ENCODE measurements at places on chromosomes 5 and 9.

DNA sequence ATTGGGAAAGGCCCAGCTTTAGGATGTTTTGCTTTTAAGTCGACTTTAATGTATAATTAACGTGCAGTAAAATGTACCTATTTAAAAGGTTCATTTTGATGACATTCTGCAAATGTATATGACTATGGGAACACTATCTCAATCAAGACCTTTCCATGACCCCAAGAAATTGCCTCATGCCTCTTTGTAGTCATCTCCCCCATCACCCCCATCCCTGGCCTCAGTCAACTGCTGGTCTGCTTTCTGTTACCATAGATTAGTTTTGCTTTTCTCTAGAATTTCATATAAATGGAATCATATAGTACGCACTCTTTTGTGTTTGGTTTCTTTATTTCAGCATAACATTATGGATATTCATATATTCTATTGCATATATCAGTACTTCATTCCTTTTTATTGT, 80.7 kb upstream of the C9orf72 start:
- DNase-seq: no peak

DNA sequence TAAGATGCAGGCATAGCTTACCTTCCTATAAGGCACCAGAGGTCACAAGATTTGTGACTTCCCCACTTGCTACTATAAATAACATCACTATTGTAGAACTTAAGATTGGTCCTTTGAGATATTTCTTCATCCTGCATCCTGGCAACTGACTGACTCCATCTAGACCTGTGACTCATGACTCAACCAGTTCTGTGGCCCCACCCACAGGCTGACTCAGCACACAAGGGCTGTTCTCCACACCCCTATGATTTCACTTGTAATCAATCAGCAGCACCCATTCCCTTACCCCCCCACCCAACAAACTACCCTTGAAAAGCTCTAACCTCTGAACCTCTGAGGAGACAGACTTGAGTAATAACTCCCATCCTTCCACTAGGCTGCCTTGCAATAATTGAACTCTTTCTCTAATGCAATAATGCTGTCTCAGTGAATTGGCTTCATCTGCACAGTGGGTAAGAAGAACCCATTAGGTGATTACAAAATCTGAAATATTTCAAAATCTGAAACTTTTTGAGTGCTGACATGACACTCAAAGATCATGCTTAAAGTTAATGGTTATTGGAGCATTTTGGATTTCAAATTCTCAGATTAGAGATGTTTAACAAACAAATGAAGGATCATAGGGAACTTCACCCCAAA, 296.7 kb downstream of the ARL15 start:
- peak; percentile 76 for DNase-seq

DNA sequence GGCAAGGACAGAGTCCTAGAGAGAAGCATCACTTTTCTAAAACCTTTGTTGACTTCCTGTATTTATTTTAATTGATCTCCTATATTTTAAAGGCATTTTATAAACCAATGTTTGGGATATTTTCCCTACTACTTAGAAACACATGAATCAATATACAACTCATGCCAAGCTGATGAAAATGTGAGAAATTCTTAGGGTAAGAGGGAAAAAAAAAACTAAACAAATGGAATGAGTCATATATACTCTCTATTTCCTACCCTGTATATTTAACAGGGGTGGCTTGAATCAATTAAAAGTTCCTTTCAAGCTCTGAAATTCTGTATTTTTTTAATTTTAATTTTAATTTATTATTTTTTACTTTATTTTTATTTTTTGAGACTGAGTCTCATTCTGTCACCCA, 19.6 kb downstream of the BAAT start:
- DNase-seq: no peak

GRCh38 chr9:89642789-89643188, 38.0 kb downstream of the GADD45G start:
- DNase-seq: no peak

DNA sequence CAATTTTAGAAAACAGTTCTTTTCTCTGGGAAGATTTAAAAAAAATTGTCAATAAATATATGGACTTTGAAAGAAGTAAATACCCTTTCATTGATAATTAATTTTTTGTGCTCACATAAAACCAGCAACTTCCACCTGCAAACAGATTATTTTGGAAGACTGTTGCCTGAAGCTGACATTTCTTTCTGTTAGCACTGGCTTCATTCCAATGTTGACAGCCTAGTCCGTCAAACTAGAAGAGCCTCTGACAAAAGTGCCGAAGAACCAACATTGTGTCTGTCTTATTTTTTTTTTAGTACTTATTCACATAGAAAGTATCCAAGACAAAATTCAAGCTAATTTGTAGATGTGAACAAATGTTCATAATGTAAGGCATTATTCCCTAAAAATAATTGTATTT, 108.6 kb upstream of the TMEM161B start:
- DNase-seq: no peak

GRCh38 chr5:95664204-95664786, 17.7 kb downstream of the RFESD start:
- DNase-seq: no peak

DNA sequence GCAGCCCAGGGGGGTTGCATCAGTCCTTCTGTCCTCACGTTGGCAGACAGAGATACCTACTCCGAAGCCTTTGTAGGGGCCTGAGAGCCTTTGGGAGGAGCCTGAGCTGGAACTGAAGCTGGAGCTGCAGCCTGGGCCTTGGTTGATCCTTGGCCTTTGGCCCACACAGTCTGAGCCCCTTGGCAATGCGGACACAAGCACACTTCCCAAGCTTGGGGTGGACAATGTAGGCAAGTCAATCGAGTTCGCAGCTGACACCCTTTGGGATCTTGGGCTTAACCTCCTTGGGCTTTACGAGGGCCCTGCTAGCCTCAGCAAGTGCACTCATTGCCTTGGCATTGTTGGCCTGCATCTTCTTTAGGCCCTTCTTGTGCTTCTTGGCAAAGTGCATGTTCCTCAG, 5.9 kb downstream of the CSNK1A1 start:
- no peak for DNase-seq

DNA sequence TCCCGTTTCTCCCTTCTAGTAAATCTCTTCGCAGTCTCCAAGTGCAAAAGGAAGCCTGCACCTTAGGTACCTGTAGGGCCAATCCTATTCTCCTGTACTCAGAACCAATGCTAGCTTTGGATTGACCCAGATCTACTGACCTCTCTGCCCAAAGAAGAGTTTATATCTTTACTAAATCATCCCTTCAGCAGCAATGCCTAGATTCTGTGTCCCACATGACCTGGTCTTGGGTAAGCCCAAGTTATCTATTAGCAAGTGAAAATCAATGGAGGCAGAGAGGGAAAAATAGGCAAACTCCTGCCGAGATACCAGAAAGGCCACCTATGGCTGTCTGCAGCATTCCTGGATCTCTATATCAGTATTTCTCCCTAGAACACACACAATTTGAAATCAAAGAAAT, 60.0 kb downstream of the SUSD1 start:
- DNase-seq: no peak

- no peak for DNase-seq
These were observed 141.9 kb downstream of the ACTBL2 start for GRCh38 chr5:57340681-57341080.

DNA sequence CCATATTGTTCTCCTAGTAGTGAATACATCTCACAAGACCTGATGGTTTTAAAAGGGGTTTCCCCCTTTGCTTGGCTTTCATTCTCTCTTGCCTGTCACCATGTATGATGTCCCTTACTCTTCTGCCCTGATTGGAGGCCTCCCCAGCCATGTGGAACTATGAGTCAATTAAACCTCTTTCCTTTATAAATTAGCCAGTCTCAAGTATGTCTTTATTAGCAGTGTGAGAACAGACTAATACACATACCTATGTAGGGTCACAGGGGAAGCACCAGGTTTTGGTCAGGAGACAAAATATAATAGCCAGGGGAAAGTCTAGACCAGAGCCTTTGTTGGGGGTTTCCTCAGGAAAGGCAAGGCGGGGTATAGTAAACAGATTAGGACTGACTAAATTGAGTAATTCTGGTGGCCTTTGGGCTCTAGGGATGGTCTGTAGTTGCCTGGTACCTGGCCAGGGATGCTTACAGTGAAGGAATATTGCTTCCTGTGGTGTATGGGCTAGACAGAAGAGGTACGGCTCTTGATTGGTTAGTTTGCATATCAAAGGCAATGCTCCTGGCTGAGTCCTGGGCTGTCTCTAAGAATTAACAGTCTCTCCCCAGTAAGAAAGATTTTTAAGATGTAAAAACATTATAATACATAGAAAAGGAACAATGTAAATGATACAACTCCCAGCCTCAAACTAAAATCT, 254.5 kb downstream of the ELAVL2 start:
- DNase-seq: no peak

GRCh38 chr5:56951946-56952691, at the start of gene MIER3:
Gene MIER3 (minus strand): TSS chr5:56952123. CDS start chr5:56952102, 21 bp downstream.
- DNase-seq: peak; percentile 27

- DNase-seq: no peak
These were observed 159.6 kb upstream of the ANKH start for GRCh38 chr5:15031180-15031579.

- no peak for DNase-seq
These were observed 86.6 kb downstream of the KCNN2 start for GRCh38 chr5:114448481-114448880.

DNA sequence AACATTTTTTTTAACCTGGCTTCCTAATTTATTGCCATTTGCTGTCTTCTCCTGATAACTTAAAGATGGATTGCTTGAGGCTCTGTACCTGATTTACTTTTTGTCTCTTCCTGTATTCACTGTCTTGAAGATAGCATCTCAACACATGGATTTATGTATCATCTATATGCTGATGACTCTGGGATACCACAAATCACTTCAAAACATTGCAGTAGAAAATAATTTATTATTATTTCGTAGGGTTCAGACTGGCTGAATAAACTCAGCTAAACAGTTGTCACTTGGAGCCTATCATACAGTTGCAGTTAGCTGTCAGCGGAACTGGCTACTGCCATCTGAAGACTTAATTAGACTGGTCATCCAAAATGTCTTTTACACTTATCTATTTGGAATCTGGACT, 1025.2 kb upstream of the CDH18 start:
- no peak for DNase-seq
